ENCODE measurements at places on chromosomes 2 and 18.

GRCh38 chr18:76396792-76397191 lies 98.2 kb downstream of the ZNF516 start:
- DNase-seq, result no peak

- no peak for DNase-seq
These were observed 52.7 kb upstream of the CYP1B1 start for GRCh38 chr2:38128653-38129052.

GRCh38 chr2:221431477-221431876 lies 140.6 kb downstream of the EPHA4 start:
- DNase-seq, result no peak

GRCh38 chr2:237480988-237481525 lies 6.0 kb upstream of the MLPH start:
- no peak for DNase-seq

DNA sequence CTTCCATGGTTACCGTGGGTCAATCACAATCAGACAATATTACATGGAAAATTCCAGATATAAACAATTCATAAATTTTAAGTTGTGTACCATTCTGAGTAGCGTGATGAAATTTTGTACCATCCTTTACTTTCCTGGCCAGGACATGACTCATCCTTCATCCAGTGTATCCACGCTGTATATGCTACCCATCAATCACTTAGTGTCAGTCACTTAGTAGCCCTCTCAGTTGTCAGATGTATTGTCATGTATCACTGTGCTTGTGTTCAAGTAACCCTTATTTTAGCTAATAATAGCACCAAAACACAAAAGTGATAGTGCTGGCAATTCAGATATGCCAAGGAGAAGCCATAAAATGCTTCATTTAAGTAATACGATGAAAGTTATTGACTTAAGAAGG lies 282.6 kb downstream of the CPS1 start:
- DNase-seq, result no peak

- peak; percentile 36 for DNase-seq
These were observed 9.6 kb downstream of the CYB5A start for GRCh38 chr18:74281980-74282754.

- DNase-seq, result no peak
These were observed 214.8 kb downstream of the IKZF2 start for GRCh38 chr2:212936572-212936971.

- DNase-seq, result no peak
These were observed 687.9 kb downstream of the CCDC85A start for GRCh38 chr2:56871644-56872043.

DNA sequence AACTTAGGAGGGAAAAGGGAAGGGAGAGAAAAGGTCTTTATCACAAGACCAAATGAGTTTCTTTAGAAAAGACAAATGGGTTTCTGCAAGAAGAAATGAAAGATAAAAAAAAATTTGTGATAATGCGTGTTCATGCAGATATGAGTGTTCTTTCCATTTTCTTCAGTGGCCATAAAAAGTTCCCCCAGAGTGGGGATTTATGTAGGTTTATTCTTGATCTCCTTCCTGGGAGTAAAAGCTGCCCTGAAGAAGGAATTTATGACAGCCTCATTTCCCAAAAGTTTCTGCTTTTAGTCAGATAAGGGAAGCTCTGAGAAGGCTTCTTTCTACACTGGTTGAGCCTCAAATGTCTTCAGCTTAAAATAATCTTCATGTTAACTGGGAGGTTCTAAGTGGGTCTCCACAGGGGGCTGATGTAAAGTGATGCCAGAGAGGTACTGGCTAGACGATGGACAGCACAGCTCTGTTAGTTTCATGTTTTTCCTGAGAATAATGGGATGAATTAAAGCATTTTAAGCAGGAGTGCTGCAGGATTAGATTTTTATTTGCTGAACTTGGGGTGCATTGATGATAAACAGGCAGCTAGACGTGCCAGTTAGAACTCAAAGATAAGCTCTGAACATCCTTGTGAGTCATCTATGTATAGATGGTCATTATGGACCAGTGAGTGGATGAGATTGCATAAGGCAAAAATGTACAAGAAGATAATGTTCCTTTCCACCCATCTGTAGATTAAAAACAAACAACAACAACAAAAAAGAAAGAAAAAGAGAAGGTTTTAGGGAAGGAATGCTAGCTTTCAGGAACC lies 99.4 kb upstream of the MSH2 start:
- DNase-seq, result no peak

DNA sequence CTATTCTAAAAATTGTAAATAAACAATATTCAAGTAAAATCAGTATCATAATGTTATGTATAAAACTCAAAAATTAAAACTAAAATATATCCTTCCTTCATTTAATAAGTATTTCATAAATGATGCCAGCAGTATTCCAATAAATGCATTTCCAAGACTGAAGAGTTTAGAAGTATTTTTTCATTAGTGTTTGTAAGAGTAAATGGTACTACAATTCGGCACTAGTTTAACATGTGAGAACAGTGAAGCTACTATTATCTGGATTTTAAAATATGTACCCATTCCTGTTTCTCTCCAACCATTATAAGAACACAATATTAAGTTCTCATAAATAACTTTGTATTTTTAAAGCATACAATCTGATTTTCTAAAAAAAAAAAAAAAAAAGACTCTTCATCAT lies 3.3 kb downstream of the BAZ2B start:
- no peak for DNase-seq

DNA sequence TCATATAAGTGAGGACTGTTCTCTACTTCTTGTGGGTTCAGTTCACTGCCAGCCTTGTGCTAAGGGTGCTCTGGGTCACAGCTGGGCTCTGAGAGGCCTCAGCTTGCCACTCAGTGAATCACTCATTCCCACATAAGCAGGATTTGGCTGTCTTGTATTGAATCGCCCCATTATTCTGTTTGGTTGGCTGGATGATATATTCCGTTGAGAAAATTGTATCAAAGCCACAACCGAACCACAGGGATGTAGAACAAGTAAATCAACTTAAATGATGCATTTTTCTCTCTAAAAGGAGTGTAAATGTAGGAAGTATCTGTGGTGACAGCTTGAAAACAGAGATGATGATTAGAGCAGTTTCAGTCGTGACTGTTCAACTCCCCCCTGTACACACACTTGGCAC lies 39.6 kb downstream of the TTC39C start:
- no peak for DNase-seq

GRCh38 chr2:16088035-16088801 lies 147.9 kb downstream of the MYCN start:
- no peak for DNase-seq

DNA sequence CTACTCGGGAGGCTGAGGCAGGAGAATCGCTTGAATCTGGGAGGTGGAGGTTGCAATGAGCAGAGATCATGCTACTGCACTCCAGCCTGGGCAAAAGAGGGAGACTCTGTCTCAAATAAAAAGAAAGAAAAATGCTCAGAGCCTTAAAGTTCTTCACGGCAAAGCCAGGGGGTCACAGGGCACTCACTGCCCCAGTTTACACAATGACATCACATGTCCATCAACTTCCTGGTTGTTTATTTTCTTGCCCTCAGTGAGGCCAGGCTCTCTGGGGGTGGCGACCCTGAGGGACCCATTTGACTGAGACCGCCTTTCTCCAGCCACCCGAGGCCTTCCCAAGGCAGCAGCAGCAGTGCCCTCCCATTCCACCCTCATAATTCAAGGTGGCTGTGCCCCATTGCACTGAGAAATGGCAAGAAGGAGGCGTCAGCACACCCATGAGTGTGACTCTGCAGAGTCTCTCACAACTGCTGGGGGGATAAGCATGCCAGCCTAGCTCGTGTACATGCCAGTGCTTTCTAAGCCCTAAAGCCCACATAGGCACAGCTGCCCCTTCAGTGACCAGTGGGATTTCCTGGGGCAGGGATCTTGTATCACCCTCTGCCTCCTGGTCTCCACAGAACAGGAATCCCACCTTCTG lies 50.0 kb downstream of the SFXN5 start:
- no peak for DNase-seq

- DNase-seq, result no peak
These were observed 464.9 kb downstream of the ARHGAP15 start for GRCh38 chr2:143594161-143594560.

DNA sequence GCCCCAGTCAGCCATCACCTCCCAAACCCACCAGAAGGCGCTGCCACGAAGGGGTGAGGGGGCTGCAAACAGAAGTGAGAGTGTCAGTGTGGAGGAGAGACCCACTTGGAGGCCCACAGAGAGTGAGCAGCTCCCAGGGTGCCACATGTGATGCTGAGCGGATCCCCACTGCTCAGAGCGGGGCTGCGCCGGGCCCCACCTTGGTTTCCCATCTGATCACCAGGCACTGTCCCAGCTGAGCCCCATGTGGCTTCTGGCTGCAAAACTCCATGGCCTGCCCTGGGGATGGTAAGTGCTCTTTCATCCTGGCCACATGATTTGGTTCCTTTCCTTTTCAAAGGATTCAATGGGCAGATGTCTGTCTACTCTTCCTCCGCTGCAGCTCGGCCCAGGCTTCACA lies 23.8 kb downstream of the SNORC start:
- DNase-seq, result no peak

- no peak for DNase-seq
These were observed 316.8 kb upstream of the KCNH7 start for GRCh38 chr2:163155279-163155883.

GRCh38 chr18:1308686-1309085 lies 404.0 kb downstream of the ADCYAP1 start:
- DNase-seq, result no peak

GRCh38 chr18:24373328-24373727 lies 24.3 kb downstream of the OSBPL1A start:
- no peak for DNase-seq

- no peak for DNase-seq
These were observed 93.5 kb upstream of the STK39 start for GRCh38 chr2:168340931-168341330.

DNA sequence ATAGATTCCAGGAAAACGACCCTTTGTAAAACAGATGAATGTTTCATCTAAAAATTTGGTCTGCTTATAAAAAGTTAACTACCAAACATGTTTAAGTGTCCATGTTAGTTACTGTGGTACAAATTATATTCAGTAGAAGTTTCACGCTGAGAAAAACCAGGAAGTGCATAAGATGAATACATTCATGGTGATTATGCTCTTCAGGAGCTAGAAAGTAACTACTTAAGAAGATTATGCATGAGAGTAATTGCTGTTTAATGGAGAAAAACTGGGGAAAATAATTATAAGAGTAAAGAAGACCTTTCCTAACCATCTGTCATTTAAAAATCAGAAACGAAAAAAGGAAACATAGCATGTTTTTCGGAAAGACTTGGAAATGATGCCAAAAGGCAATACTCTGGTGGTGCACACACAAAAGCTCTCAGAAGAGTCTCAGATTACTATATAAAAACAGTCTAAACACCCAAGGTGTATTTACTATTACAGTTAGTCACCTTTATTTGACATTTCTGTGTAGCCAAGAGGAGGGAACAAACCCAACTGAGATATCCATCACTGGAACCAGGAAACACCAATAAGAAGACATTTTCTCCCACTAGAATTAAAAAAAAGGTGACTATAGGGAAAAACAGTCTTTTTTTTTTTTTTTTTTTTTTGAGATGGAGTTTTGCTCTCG lies 38.8 kb upstream of the METTL21A start:
- DNase-seq, result no peak

DNA sequence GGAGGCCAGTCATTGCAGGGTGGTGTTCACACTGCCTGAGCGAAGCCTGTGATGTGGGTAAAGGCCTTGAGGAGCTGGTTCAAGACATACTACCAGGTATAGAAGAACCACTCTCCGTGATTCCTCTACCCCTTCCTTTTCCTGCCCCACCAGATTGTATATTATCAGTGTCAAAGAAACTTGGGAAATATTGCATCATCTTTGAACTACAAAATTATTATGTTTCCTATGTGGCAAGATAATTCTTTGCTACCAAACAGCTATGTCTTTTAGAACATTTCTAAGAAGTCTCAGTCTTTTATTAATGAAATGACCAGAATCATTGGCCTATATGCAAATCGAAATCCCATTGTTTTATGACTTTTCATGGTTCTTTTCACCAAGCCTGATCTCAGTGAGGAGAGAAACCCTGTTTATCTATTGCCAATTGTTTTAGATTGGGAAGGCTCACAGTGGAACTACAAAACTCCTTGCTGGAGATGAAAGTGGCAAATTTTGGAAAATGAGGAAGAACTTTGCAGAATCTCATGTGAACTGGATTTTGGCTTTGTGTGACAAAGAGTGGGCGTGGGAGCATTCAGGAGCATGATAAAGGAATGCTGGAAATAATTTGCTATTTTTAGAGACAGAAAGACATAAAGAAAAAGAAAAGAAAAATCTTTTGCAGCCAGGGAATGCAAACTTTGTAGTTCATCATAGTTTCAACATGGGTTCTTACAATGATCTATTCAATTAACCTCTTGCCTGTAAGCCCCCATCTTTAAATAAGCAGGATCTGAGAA lies 286.9 kb downstream of the INSIG2 start:
- no peak for DNase-seq

GRCh38 chr2:189866296-189866695 lies 82.0 kb downstream of the PMS1 start:
- no peak for DNase-seq

DNA sequence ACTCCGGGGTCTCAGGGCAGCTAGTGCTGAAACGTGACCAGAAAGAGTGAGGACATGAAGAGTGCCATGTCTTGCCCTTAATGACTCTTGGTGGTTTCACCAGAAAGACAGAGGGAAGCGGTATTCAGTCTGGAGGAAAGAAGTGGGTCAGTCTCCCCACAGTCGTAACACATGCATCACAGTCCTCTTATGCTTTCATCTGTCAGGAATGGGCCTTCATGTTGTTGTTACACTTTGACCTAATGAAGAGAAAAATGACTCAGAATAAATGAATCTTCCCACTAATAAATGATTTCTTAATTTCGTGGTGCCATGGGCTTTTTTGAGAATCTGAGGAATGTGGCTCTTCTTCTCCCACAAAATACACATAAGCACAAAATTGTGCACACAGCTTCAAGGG lies 103.2 kb downstream of the SLC8A1 start:
- DNase-seq, result no peak

- DNase-seq, result no peak
These were observed 29.3 kb upstream of the MMADHC start for GRCh38 chr2:149616681-149617456.

DNA sequence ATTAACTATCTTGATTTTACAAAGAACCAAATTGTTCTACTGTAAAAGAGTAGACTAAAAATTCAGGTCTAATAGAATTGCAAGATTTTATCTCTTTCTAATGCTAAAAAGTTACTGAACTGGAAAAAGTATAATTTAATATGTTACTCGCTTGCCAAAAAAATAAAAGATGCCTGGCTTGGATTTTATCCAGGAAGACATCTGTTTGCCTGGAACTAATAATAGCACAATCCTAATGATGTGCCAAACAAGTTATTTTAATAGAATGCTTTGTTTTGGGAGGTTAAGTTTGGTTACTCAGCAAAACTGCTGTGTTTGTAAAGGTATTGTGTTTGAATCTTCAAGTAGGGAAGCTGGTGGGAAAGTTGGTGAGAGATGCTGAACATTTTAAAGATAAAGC lies 19.4 kb upstream of the ZSWIM2 start:
- DNase-seq, result no peak

GRCh38 chr18:61609131-61609530 lies 275.9 kb downstream of the CDH20 start:
- no peak for DNase-seq

GRCh38 chr18:33577685-33578517 lies at the start of gene ASXL3:
Gene ASXL3, plus strand, starts transcription at chr18:33578219. Its CDS starts 413 bp downstream, at chr18:33578632.
- no peak for DNase-seq

GRCh38 chr18:2515171-2515787 lies 56.0 kb downstream of the METTL4 start:
- DNase-seq, result no peak
